Mesenteric fat pad (tissue), 1 donor: ENCODE measurements at places on chromosomes 7 and 10. TPM values are rescaled to one million over a fixed set of nuclear protein-coding genes. Genes with fewer than 3 reads are reported as not detected.

- no peak for DNase-seq
Measured at GRCh38 chr7:20220293-20220761, 3.1 kb upstream of the MACC1 start.

GRCh38 chr10:58397830-58398229 is 12.6 kb downstream of the TFAM start:
- DNase-seq = no peak

GRCh38 chr7:76346097-76346496 is 12.7 kb downstream of the YWHAG start:
- DNase-seq = no peak

DNA sequence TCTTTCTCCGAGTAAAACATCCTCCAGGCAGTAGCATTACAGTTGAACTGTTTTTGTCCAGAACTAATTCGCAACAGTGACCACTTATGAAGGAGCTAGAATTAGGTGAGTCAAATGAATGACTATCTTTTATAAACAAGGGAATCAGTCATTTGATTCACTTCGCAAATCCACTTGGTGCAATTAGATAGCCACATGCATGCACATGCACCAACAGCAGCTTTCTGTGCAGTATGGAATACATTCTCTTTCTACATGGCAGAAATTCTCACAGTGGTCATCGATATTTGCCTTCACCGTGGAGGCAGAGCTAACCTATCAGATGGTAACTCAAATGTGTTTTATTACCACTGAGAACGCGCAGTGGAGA is 118.8 kb downstream of the CDK6 start:
- no peak for DNase-seq

CLRN3 gene
- total RNA-seq = 0.29 TPM

ZNF804B gene
- total RNA-seq = not detected

ZKSCAN5 gene
- 5.7 TPM for total RNA-seq

CHAT gene
- total RNA-seq = not detected

- DNase-seq = no peak
Measured at GRCh38 chr7:156236181-156236889, 404.2 kb upstream of the RNF32 start.

DNA sequence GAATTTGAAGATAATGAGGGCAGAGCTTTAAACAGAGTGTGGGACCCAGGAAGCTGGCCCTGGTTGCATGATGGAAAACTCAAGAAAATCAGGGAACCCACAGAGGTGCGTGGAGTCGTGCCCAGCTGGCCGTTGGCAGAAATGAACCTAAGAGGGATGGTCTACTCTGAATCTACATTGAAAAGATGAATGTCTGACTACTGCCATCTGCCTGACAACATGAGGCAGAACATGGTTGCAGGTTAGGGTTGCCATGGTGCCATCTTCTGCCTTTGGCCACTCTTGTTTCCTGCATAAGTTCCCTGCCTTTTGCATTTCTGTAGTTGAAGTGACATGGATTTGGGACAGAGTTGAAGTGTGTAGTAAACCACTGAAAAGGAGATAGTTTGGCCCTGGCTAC is 138.5 kb upstream of the COBL start:
- no peak for DNase-seq

GATA3 gene
- 5.5 TPM for total RNA-seq

DNA sequence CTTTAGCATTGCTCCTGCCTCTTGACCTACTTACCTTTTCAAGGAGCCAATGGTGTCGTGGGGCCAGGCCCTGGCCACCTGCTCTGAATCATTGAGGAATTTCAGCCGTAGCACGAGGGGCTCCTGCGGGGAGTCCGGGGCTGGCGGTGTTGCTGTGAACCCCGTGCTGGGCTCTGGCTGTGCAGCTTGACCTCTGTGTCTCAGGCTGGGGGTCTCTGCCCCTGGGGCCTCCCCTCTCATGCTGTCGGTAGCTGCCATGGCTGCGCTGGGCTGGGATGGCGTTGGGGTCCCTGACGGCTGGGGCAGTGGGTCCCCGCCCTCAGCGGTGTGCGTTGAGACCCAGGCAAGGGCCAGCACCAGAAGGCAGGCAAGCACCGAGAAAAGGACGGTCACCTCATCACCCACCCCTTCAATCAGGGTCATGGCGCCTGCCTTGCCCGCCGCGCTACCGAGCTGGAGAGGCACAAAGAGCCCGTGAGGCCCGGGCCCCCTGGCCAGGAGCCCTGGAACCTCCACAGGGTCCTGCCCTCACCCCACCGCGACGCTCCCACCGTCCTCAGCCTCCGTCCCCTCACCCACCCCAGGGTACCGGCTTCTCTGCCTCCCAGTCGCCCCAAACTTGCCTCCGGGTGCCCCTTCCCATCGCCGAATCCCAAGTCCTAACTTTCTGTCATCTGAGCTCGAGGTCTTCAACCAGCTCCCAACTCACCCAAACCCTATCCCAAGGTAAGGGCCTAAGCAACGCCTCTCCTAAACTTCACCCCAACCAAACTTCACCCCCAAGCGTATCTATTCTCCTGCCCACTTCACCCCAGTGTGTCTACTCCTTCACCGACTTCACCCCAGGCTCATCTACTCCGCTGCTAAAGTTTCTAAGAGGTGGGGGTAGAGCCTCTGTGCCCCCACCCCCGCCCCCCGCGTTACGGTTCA is 887 bp downstream of the TMUB1 start:
- peak; percentile 84 for DNase-seq

DNA sequence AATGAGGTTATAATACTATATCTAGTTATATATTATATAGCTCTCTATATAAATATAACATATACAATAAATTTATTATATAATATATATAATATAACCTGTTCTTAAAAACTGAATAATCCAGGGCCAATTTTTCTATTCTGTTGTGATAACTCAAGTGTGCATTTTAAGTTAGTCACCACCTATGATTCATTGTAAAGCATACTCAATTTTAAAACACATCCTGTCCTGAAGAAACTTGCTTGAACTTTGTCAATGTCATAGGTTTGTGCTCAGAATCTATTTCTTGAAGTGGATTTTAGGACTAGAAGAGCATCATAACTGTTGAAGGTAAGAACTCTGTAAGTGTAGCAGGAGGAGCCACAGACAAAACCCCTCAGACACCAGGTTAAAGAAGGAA is 1209.8 kb downstream of the REEP3 start:
- DNase-seq = no peak

GRCh38 chr7:135769005-135769802 is 20.6 kb upstream of the FAM180A start:
- DNase-seq = no peak

- DNase-seq = no peak
Measured at GRCh38 chr10:120948889-120949608, 97.9 kb downstream of the WDR11 start.

DNA sequence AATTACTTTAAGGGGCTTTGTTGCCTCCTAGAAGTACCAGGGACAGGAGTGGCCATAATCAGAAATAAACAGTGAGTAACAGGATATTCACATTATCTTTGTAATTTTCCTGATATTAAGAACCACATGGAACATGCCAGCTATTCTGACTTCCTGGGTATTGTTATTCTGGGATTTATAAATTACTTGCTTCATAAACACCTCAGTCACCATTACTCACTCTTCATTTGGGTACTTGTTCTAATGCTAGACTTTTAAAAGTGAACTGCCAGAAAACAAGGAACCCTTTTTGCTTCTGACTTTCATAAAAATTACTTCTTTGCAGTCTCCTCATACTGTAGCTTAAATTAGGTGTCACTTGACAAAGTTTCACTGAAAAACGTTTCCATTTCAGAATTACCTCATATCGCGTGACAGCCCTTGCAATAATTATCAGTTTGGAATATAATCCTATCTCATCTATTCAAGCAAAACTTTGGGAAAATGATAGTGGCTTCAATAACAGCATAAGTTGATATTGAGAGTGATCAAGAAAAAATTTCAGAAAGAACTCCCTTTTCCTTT is 29.8 kb downstream of the CABCOCO1 start:
- no peak for DNase-seq

YAE1 gene
- total RNA-seq = 13.9 TPM

GRCh38 chr7:153107826-153108225 is 348.3 kb downstream of the ACTR3B start:
- DNase-seq = no peak

MAGI2 gene
- total RNA-seq = 9.7 TPM

DNA sequence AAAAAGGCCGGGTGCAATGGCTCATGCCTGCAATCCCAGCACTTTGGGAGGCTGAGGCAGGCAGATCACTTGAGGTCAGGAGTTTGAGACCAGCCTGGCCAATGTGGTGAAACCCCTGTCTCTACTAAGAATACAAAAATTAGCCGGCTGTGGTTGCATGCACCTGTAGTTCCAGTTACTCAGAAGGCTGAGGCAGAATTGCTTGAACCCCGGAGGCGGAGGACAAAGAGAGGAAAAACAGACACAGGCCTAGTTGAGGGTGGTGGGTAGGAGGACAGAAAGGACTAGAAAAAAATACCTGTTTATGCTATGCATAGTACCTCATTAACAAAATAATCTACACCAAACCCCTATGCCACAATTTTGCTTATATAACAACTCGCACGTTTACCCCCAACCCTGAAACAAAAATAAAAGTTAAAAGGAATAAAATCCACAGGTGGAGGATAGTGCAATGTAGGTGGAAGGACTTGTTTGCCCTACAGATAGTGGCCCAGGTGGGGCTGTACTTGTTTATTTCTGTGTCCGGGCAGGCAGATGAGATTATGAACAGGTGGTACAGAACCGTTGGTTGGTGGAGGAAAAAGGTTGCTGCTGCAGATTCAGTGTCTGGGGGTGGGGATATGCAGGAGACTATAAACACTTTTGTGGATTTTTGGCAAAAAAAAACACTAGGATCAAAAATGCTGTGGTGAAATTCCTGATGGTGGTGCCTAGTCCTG is 5.1 kb downstream of the ZNF680 start:
- DNase-seq = no peak

KCNH2 gene
- 0.32 TPM for total RNA-seq

ADRA2A gene
- total RNA-seq = 187 TPM

- no peak for DNase-seq
Measured at GRCh38 chr7:130490888-130491804, 739 bp upstream of the MEST start.

GRCh38 chr7:132778761-132779160 is 202.5 kb upstream of the PLXNA4 start:
- no peak for DNase-seq

DNA sequence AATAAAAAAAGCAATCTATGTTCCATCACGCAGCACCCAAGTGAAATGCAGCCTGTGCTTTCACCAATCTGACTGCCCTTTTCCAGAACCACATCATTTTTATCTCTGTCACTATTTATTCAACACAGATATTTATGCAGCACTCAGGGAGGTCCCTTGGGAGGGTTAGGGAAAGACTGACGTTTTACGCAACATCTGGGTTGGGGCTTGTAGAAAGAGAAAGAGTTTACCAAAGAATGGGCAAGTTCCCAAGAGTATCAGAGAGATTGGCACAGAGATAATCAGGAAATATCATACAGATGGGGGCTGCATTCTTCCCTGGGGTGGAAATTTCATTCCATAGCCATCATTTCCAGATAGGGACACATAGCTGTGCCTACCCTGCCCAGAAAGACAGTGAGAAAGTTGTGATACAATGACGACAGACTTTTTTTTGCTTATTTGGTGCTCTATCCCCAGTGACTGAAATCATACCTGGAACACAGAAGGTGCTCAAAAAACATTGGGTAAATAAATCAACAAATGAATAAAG is 474.2 kb downstream of the CALN1 start:
- DNase-seq = no peak

DNA sequence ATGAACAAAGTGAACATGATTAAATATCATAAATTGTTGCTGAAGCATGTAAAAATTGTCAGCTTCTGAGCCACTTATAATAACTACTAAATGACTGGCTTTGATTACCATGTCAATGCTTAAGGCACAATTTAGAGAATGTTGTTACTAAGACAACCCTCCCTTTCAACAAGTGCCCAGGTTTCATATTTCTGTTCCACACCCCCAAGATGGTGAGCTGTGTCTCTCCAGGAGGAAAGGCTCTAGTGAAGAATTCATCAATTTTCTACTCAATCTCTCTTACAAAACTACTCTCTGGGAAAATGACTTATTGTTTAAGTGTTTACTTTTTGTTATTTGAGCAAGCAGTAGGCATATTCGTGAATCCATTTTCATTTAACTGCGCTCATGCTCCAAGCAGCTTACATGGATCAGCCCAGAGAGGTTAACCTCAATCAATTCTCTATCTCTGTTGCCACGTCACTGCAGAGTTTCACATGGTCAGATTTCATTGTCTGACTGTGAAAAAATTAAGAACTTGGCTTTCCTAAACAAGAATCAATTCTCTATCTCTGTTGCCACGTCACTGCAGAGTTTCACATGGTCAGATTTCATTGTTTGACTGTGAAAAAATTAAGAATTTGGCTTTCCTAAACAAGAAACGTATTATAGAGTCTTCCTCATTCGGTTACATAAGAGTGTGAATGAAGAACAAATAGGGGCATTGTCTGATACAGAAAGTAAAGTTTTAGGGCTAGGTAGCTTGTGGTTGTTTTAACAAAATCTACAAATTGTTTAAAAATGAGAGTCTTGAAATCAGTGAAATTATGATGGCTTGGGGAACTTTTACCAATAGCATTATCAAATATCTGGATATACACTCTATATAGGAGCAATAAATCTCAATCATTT is 49.7 kb downstream of the CCDC71L start:
- no peak for DNase-seq

GRCh38 chr10:11504566-11505285 is 106.7 kb downstream of the USP6NL start:
- DNase-seq = no peak

GRCh38 chr10:114547514-114547913 is 110.6 kb downstream of the ABLIM1 start:
- DNase-seq = no peak

PCLO gene
- total RNA-seq = 2.2 TPM

DNA sequence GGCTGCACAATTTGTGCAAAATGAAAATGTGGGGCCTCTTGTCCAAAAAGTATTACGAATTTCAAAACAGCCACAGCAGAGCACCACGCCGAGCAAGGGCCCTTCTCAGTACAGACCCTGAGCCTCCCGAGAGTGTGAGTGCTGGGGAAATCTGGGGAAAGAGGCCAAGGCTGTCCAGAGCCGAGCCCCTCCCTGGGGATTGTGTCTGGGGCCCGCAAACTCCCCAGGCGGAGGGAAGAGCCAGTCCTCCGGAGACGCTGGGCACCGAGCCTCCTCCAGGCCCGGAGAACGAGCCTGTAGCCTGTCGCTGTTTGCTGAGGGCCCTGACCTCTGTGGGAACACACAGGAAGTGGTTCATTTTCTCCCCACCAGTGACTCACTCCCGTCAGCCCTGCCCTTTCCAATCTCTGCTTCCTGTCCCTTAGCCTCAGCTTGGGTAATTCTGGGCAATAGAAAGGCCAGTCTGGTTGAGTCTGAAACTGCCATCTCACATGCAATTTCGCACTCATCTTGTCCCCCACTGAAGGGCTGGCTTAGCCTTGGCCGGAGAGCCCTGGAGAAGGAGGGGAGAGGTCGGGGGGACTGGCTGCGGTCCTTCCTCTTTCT is 19.5 kb upstream of the GNA12 start:
- peak; percentile 93 for DNase-seq

CYP3A7 gene
- not detected for total RNA-seq
